ENCODE measurements at places on chromosomes 4 and X.

GRCh38 chrX:106672527-106672926 is 54.0 kb upstream of the RNF128 start:
- no peak for DNase-seq

DNA sequence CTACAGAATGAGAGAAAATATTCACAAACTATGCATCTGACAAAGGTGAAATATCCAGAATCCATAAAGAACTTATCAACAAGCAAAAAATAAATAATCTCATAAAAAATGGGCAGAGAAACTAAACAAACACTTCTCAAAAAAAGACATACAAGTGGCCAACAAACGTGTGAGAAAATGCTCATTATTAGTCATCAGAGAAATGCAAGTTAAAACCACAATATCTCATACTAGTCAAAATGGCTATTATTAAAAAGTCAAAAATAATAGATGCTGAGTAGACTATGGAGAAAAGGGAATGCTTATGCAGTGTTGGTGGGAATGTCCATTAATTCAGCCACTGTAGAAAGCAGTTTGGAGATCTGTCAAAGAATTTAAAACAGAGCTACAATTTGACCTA is 533.3 kb downstream of the TMA16 start:
- no peak for DNase-seq

DNA sequence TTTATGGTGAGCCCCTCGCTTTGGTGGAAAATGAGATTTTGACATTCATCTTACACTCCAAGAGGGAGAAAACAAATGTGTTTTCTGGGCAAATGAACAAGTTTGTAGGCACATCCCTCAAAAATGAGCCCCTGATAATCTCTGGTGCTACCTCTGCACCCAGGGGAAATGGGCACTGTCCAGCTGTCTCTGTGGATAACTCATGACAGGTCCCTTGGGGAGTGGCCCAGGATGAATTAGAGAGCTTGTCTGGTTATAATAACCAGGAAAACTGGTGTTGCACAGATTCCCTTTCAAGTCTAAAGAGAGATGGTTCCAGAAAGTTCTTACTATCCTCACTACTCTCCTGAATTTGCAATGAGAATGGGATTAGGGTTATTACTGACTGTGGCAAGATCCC is 7.5 kb downstream of the RASL11B start:
- DNase-seq = no peak

- DNase-seq = no peak
These were observed 2.2 kb downstream of the TMEM47 start for GRCh38 chrX:34654696-34655490.

- DNase-seq = peak; percentile 52
These were observed 57.0 kb downstream of the PLAC1 start for GRCh38 chrX:134601240-134601765.

- DNase-seq = peak; percentile 15
These were observed 104.4 kb downstream of the UCHL1 start for GRCh38 chr4:41360921-41361793.

DNA sequence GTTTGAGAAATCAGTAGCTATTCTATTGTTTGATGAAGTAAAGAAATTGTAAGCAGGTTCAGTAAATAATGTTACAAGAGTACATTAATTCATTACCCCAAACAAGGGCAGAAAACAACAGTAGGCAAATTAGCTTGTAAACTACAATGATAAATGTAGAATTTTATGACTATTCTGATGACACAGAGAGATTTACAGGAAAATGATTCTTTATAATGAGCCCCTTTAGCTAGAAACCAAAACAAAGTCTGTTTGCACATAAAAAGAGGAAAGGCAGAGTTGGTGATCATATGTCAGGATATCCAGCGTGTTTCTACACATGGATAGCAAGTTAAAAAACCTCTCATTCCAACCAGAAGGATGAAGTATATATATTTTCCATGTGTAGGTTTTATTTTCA is 204.8 kb downstream of the CFAP299 start:
- no peak for DNase-seq

DNA sequence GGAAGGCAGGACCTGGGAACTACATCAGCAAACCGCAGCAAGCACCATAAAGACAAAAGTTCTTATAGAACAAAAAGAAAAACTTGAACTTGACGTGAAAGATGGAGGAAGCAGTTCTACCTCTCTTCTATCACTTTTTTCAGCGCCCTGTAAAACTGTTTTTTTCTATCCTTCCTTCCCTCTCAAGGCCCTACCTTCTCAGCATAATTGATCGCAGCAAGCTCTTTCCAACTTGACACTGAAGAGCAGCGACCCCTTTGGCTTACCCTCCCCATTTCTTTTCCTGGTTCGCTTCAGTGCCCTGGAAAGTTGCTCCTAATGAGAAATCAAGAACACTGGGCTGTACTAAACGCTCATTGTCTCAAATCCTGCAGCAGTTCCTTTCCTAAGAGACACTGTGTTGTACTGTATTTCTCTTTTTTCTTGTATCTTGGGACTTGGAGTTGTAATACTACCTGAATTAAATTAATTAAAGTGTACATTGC is 150.6 kb upstream of the SLC4A4 start:
- DNase-seq = no peak

- DNase-seq = no peak
These were observed 159.2 kb downstream of the BTC start for GRCh38 chr4:74635074-74635473.

- no peak for DNase-seq
These were observed 20.8 kb upstream of the SLC10A4 start for GRCh38 chr4:48462363-48462762.

GRCh38 chr4:30837131-30837539 is 117.0 kb downstream of the PCDH7 start:
- DNase-seq = no peak

- DNase-seq = no peak
These were observed 12.2 kb upstream of the WFS1 start for GRCh38 chr4:6257247-6258025.

GRCh38 chr4:185786422-185786821 is 25.6 kb downstream of the SORBS2 start:
- no peak for DNase-seq

DNA sequence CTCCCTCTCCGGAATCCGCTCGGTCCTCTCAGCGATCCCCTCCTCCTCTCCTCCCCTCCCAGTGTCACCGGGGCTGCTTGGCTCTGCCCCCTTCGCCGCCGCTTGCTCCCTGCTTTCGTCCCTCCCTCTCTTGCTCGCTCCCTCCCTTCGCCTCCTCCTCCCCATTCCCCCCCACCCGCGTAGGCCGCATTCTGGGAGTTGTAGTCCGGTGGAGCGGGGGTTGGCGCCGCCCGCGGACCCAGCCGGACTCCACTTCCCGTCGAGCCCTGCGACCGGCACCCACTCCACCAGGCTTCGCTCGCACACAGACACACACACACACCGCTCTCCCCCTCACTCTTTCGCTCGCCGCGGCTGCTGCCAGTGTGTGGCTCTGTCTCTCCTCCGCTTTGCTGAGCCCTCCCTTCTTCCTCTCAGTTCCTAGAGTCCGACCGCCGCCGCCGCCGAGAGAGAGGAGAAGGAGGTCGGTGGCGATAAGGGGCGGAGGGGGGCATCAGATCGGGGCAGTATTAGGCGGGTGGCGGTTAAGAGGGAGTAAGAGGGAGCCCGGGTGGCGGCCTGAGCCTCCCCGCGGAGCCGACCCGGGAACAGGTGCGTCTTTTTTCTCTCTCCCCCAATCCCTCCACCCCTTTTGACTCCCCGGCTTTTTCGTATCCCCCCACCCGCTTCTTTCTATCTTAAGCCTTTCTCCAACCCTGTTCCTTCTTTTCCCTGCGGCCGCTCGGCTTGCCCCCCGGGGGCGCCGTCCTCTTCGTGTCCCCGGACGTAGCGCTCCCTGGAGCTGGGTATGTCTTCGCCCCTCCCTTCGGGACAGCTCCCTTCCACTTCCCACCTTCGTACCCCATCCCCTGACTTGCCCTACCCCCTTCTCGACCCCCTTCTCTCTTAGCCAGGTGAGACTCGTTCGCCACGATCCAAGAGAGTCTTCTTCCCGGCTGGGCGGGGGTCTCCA is at the start of gene BCORL1:
TSS of gene BCORL1 (plus strand) at position 336 of the 952 bp plus-strand sequence. CDS start 22,597 bp downstream, outside the sequence.
- peak; percentile 87 for DNase-seq

GRCh38 chr4:172411149-172411548 is 597.9 kb downstream of the GALNTL6 start:
- DNase-seq = no peak

- no peak for DNase-seq
These were observed 60.9 kb downstream of the RTL9 start for GRCh38 chrX:110419512-110419911.

DNA sequence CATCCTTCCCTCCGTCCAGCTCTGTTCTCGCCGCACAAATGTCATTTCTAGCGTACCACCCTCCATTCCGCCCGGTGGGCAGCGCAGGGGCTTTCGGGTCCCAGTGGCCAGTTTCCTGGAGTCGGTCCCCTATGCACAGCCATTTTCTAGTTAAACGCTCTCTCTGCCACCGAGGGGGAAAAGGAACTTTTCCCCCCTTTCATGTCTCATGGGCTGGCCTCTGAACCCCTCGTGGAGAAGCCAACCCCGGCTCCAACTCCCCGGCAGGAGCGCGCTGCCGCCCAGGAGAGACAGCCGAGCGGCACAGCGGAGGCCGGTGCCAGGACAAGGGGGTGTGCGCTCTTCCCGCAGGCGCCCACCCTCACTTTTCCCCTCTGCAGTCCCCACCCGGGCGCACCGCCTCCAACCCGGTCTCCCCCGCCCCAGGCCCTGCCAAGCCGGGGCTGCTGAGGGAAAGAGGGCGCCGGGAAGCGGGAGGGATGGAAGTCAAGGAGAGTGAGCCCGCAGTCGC is 662 bp downstream of the APBB2 start:
- no peak for DNase-seq

DNA sequence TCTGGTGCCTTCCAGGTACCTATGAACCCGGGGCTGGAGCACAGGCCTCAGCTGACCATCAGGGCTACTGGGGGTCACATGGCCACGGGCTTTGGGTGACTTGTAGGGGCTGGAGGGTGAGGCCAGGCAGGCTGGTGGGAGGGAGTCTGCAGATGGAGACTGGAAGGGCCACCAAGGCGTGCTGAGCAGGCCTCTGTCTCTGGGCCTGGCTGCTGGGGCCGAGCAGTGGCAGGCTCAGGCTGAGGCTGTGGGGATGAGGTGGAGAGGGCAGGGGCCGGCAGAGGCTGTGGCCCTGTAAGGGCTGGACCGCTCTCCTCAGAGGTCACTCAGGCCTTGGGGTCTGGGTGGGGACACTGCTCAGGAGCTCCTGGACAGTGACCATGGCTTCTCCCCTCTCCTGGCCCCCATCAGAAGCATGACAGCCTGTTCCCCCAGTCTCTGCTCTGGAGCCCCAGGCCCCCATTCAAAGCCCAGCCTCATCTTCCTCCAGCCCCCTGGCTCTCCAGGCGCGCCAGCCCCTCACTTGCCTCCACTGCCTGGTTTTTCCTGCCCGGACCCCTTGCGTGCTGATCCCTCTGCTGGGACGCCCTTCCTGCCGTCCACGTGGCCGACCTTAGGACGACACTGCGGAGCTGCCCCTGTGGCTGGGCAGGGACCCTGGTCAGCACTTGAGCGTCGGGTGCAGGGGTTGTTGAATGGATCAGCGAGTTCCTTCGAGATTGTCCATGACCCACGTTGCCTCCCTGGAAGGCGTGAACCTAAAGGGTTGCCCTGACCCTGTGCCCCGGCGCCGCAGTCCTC is 11.1 kb upstream of the NAT8L start:
- no peak for DNase-seq

DNA sequence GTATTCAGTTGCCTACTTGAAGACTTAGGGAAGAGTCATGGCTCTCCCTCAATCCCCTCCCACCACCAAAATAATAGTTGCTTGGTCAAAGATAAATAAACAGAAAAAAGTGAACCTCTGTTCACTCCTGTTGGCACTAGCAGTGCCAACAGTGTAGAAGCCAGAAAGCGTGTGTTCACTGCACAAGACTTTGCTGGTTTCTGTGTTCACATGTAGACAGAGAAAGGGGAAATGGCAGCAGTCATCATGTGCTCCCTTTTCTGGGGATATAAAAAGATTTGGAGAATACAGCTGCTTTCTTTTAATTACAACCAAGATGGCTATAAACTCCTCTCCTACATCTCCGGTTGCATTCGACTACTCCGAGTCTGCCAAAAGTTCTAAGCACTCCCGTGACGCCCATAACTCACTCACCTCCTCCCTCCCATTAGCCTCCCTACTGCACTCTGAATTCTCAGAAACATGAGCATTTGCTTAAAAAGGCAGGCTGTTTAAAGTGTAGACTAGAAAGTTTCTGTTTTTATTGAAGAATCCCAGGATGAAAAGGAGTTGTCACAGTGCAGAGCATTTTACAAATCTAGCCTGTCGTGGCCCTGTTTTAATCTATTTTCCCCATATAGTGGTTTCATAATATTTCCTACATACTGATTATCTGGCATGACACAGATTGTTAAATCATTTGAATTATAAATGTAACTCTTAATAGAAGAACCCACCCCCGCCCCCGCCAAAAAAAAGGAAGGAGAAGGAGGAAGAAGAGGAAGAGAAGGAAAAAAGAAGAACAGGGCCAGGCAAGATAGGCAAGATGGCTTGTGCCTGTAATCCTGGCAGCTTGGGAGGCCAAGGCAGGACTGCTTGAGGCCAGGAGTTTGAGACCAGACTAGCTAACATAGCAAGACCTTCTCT is 16.7 kb downstream of the LGI2 start:
- peak; percentile 39 for DNase-seq

- DNase-seq = peak; percentile 82
These were observed 305.7 kb downstream of the DHX15 start for GRCh38 chr4:24278693-24279092.

DNA sequence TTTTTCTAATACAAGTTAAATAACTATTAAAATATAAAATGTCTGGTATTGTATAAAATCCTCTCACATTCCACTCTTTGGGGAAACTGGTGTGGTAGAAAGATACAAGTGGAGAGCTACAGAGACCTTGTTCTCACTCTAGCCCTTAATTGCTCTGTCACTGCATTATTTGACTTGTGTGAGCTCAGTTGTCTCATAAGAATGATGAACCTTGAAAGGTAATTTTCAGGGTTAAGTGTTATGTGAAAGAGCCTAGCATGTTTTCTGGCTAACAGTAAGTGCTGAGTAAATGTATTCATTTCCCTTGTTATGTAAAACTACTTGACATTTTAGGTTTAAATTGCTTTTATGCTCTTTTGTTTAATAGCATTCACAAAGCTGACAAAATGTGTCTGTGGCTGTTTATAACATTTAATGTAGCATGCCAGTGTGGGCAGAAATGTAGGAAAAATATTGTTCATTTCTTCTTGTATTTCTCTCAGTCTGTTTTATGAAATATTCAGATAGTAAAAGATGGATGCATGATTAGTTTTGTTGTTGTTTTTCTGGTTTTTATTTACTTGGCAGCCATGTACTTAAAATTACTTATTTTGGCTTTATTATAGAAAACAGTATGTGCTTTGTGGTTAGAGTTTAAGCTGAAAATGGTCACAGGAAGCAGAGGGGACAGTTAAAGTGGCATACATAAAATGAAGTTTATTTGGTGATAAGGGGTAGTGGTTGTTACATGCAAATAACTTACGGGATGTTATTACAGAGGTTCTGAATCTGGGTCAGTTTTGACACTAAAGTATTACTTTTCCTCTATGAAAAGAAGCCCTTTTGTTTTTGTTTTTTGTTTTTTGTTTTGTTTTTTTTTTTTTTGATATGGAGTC is 29.2 kb downstream of the SLAIN2 start:
- DNase-seq = no peak

GRCh38 chr4:3248811-3249661 is at the start of gene MSANTD1:
Gene MSANTD1, plus strand, starts transcription at chr4:3249159. Its CDS starts 64 bp downstream, at chr4:3249223.
- DNase-seq = peak; percentile 51

GRCh38 chr4:102338405-102338804 is 6.9 kb downstream of the SLC39A8 start:
- peak; percentile 34 for DNase-seq

Data from fibroblast of mammary gland (primary cell).